ENCODE measurements at places on chromosomes 2 and 18.

- H3K4me1 ChIP-seq: peaks cover 39% of the 10 kb centered on the region
- peaks cover 24% of the 10 kb centered on the region for H3K36me3 ChIP-seq
- H3K27me3 ChIP-seq: peaks cover 22% of the 10 kb centered on the region
- H3K4me3 ChIP-seq: peak within 1 kb of the TSS; percentile 77
Measured at GRCh38 chr2:219418155-219419011, at the start of gene DES. DES (plus strand) TSS chr2:219418377; CDS start chr2:219418463, 86 bp downstream.

DNA sequence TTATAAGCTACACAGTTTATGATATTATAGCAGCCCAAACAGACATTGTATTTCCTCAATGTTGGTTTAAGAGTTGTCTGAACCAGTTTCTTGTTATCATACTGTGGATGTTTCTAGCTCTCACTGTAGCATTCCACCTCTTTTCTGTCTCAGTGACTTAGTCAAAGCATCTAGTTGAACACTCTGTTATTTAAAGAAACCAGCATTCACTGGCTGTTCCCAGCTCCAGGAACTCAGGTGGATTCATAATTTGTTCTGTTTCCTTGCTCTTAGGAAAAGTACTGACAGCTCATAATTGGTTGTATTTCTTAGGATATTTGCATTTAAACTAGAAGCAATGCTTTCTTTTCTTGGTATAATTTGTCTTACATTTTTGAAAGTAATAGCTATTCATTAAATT is 17.5 kb downstream of the LRATD1 start:
- no peak for ATAC-seq
- peaks cover 23% of the 10 kb centered on the region for H3K36me3 ChIP-seq
- no peaks in the 10 kb centered on the region for H3K4me1 ChIP-seq
- no peak overlapping the region for H3K27ac ChIP-seq
- no peaks in the 10 kb centered on the region for H3K27me3 ChIP-seq
- no peak overlapping the region for H3K4me3 ChIP-seq

- no peak overlapping the region for H3K4me3 ChIP-seq
- H3K36me3 ChIP-seq: no peaks in the 10 kb centered on the region
- ATAC-seq: no peak
- H3K27ac ChIP-seq: no peak overlapping the region
- H3K27me3 ChIP-seq: no peaks in the 10 kb centered on the region
Measured at GRCh38 chr2:214203214-214203613, 207.6 kb upstream of the VWC2L start.

DNA sequence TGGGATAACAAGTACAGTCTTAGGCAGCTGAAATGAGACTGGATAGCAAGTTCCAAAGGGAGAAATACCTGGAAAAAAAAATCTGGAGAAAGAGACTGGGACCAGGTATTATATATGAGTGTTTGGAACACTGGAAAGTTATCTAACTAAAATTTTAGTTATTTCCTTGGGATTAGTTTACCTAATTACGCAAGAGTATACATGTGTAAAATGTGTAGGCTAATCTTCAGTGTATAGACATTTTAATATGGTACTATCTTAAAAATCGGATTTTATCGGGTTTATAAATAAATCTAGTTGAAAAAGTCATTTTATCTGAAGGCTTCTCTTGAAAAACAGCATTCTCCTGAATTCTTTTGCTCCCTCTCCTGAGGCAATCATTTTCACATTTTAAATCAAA is 3.9 kb downstream of the EPB41L5 start:
- no peaks in the 10 kb centered on the region for H3K36me3 ChIP-seq
- H3K27ac ChIP-seq: no peak overlapping the region
- no peak overlapping the region for H3K4me3 ChIP-seq
- ATAC-seq: no peak
- no peaks in the 10 kb centered on the region for H3K4me1 ChIP-seq
- H3K27me3 ChIP-seq: no peaks in the 10 kb centered on the region

- H3K36me3 ChIP-seq: peaks cover 8% of the 10 kb centered on the region
- ATAC-seq: peak; percentile 94
- H3K4me3 ChIP-seq: peak within 1 kb of the TSS; percentile 97
Measured at GRCh38 chr18:3013024-3013804, at the start of gene LPIN2. LPIN2 (minus strand) TSS chr18:3013144; CDS start chr18:2960840, 52,304 bp downstream.

DNA sequence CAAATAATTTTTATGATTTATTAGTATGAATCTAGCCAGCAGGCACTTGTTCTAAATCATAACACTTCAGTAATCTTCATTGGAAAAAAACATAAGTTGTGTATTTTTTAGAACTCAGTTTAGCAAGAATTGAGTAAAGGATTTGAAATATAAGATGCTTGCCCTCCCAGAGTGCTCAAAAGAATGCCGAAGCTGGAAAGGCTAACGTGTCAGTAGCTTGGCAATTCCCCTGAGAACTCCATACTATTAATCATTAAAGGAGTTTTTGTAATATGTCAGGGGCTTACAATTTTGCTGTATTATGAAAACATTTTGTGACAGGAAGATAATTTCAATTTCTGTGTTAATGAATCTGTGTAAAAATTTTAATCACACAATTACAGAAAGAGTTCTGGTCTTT is 122.7 kb downstream of the GULP1 start:
- no peaks in the 10 kb centered on the region for H3K36me3 ChIP-seq
- ATAC-seq: no peak
- no peaks in the 10 kb centered on the region for H3K4me1 ChIP-seq
- no peak overlapping the region for H3K4me3 ChIP-seq
- H3K27me3 ChIP-seq: no peaks in the 10 kb centered on the region

- ATAC-seq: no peak
- no peaks in the 10 kb centered on the region for H3K36me3 ChIP-seq
- H3K27ac ChIP-seq: no peak overlapping the region
- H3K4me1 ChIP-seq: no peaks in the 10 kb centered on the region
- H3K27me3 ChIP-seq: no peaks in the 10 kb centered on the region
Measured at GRCh38 chr2:180959787-180960186, 20.6 kb upstream of the UBE2E3 start.

- H3K4me1 ChIP-seq: peaks cover 58% of the 10 kb centered on the region
- ATAC-seq: no peak
- no peaks in the 10 kb centered on the region for H3K36me3 ChIP-seq
Measured at GRCh38 chr2:15746703-15747550, 155.3 kb downstream of the DDX1 start.

DNA sequence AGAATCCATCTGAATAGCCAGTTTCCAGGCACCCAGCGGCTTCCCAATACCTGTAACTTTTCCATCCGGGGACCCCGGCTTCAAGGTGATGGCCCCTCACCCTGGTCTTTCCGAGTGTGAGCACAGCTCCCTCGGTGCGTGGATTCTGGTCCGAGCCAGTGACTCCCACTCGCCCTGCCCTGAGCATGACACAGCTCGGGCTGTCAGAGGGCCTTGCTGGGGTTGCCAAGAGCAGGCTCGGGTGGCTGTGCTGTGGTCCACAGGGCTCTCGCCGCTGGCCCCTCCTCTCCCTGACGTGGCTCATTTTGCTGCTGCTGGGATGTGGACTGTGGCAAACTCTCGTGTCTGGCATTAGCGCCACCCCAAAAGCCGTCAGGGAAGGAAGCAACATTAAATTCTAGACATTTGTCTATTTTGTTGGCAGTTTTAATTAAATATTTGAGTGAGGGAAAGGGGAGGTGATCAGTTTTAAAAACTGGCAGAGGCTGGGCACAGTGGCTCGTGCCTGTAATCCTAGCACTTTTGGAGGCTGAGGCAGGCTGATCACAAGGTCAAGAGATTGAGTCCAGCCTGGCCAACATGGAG is 5.6 kb upstream of the ESPNL start:
- H3K36me3 ChIP-seq: no peaks in the 10 kb centered on the region
- no peak for ATAC-seq
- no peak overlapping the region for H3K27ac ChIP-seq
- H3K4me3 ChIP-seq: no peak overlapping the region

GRCh38 chr2:200077210-200077650 is 121.8 kb downstream of the MAIP1 start:
- H3K4me1 ChIP-seq: no peaks in the 10 kb centered on the region
- H3K36me3 ChIP-seq: no peaks in the 10 kb centered on the region
- no peak for ATAC-seq
- H3K4me3 ChIP-seq: no peak overlapping the region

DNA sequence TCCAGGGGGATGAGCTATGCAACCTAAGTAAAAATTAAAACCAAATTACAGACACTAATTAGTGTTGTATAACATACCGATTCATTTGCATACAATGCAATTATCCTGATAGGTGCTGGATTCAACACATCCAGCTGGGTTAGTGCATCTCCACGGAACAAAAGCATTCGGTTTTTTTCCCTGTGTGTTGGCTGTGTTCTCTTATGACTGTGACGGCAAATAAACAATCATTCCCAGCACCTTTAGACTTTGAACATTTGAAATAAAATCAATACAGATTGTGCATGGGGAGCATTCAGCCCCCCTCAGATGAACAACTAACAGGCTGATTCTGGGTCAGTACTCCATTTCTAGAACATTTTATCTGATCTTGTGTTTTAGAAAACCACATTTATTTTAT is 22.7 kb downstream of the FAM124B start:
- no peaks in the 10 kb centered on the region for H3K27me3 ChIP-seq
- ATAC-seq: no peak
- no peak overlapping the region for H3K4me3 ChIP-seq
- H3K27ac ChIP-seq: no peak overlapping the region

DNA sequence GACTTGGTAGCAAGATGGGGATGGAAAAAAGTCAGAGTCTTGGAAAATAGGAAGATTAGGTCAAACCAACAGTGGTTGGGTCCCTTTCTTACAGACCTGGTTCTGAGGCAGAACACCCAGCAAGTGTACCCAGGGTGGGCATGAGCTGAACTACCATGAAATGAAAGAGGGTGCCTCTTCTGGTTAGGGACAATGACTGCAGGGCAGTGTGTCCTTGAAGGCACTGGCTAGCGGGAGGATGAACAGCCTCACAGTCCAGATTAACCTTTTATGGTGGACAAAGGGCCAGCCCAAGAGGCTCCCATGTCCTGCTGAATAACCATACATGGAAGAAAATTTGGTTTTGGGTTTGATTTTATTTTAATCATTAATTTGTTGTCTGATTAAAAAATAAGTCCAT is 61.8 kb upstream of the CCDC85A start:
- H3K27me3 ChIP-seq: peaks cover 5% of the 10 kb centered on the region
- H3K4me1 ChIP-seq: no peaks in the 10 kb centered on the region
- no peak overlapping the region for H3K27ac ChIP-seq
- H3K4me3 ChIP-seq: no peak overlapping the region

DNA sequence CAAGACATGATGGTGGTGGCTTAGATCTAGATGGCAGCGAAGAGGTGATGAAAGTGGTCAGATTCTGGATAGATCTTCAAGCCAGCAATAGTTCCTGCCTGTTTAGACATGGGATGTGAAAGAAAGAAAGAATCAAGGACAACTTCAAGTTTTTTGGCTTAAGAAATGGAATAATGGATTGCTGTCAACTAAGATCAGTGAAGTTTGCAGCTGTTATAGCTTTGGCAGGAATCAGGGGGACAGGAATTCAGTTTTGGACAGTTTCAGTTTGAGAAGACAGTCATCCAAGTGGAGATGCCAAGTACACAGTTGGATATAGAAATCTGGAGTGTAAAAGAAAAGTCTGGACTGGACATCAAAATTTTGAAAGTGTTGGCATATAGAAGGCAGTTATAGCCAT is 283.7 kb upstream of the PKDCC start:
- H3K27me3 ChIP-seq: no peaks in the 10 kb centered on the region
- no peaks in the 10 kb centered on the region for H3K36me3 ChIP-seq
- no peak overlapping the region for H3K4me3 ChIP-seq
- no peak overlapping the region for H3K27ac ChIP-seq
- no peaks in the 10 kb centered on the region for H3K4me1 ChIP-seq

- no peak for ATAC-seq
Measured at GRCh38 chr2:152251211-152251610, 75.6 kb upstream of the STAM2 start.

GRCh38 chr2:65026704-65027464 is 29.3 kb upstream of the CEP68 start:
- no peaks in the 10 kb centered on the region for H3K27me3 ChIP-seq
- no peak overlapping the region for H3K27ac ChIP-seq
- H3K4me3 ChIP-seq: no peak overlapping the region
- no peaks in the 10 kb centered on the region for H3K4me1 ChIP-seq

- no peaks in the 10 kb centered on the region for H3K4me1 ChIP-seq
- no peak overlapping the region for H3K4me3 ChIP-seq
- no peaks in the 10 kb centered on the region for H3K36me3 ChIP-seq
- H3K27me3 ChIP-seq: no peaks in the 10 kb centered on the region
- ATAC-seq: no peak
Measured at GRCh38 chr18:44126598-44126997, 554.1 kb upstream of the SETBP1 start.

- no peak overlapping the region for H3K4me3 ChIP-seq
- no peaks in the 10 kb centered on the region for H3K36me3 ChIP-seq
- no peak for ATAC-seq
- H3K4me1 ChIP-seq: no peaks in the 10 kb centered on the region
Measured at GRCh38 chr18:78268226-78268988, 711.2 kb upstream of the SALL3 start.

GRCh38 chr2:32652555-32653209 is 24.8 kb downstream of the TTC27 start:
- peak overlapping the region; percentile 9 for H3K27ac ChIP-seq
- no peak for ATAC-seq
- no peaks in the 10 kb centered on the region for H3K27me3 ChIP-seq
- H3K36me3 ChIP-seq: peaks cover 60% of the 10 kb centered on the region
- peaks cover 12% of the 10 kb centered on the region for H3K4me1 ChIP-seq
- H3K4me3 ChIP-seq: no peak overlapping the region

DNA sequence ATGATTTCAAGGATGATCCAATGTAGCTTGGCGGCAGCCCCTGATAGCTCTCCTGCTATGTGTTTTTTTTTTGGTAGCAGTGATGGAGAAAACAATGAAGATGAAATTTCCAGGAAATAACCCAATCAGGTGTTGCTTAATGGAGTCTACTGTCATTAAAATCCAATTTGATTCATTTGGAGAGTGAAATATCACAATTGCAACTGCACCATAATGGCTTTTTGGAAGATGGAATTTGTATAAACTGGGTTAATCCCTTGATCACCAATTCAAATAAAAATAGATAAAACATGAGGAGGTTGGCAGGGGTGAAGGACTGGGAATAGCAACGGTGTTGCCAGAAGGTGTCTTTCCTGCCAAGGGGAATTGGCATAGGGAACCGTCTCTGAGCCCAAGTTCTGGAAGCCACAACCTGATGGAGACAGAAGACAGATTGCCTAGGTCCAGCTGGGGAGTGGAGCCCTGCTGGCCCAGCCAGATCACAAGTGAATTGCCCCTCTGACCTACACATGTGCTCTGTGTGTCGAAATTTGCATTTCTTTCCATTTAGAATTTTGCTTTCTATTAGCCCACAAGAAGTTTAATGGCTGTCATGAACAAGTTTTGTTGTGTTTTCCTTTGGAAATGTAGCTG is 170.3 kb upstream of the SPRED2 start:
- H3K4me1 ChIP-seq: peaks cover 29% of the 10 kb centered on the region
- no peak for ATAC-seq
- H3K27ac ChIP-seq: no peak overlapping the region
- no peak overlapping the region for H3K4me3 ChIP-seq
- H3K36me3 ChIP-seq: no peaks in the 10 kb centered on the region

DNA sequence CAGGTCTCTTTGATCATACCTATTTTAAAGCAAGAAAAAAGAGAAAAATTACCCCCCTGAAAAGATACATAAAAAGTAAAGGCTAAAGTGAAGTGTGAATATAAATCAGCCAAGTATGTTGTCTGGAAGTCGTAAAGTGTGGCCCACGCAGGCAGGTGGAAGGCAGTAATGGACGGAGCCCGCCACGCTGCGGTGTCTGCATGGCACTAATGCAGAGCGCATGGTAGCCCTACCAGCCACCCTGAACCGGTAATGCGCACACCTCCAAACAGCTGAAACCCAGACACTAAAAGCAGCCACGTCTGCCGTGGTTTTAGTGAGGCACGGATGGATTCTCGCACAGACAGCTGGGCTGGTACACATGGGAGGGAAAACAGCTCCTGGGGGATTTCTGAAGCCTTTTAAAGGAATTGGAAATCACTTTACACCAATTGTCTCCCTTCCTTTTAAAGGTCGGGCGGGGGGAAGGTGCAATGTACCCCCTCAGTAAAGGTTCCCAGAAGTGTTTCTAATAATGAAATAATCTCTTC is 615.2 kb downstream of the CNTNAP5 start:
- H3K27ac ChIP-seq: no peak overlapping the region
- no peaks in the 10 kb centered on the region for H3K27me3 ChIP-seq
- no peak overlapping the region for H3K4me3 ChIP-seq
- no peaks in the 10 kb centered on the region for H3K36me3 ChIP-seq

Measured in gastroesophageal sphincter (tissue), 4 donors.